Uterus (tissue), 4 donors: ENCODE measurements at places on chromosomes 5 and 9.
A peak's percentile ranks its signal among the peaks of the same experiment; 100 is the strongest.

DNA sequence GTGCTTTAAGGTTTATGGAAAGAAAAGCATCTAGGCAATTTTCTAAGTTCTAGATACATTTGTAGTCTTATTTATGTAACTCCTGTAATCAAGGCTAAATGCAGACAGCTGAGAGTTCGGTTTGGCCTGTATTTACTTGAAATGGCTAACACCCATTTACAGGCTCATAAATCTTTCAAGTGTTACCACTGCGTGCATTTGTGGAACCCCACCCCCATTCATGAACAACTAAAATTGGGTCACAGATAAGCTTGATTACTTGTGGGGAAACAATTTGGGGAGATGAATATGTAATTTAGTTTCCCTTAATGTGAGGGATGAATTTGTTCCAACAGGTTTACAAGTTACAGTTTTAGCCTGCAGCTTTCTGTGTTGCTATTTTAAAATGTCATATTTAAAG, 360.6 kb downstream of the ARRDC3 start:
- H3K4me1 ChIP-seq: no peaks in the 10 kb centered on the region
- H3K4me3 ChIP-seq: no peak overlapping the region
- no peaks in the 10 kb centered on the region for H3K27me3 ChIP-seq
- no peaks in the 10 kb centered on the region for H3K36me3 ChIP-seq
- DNase-seq: no peak

DNA sequence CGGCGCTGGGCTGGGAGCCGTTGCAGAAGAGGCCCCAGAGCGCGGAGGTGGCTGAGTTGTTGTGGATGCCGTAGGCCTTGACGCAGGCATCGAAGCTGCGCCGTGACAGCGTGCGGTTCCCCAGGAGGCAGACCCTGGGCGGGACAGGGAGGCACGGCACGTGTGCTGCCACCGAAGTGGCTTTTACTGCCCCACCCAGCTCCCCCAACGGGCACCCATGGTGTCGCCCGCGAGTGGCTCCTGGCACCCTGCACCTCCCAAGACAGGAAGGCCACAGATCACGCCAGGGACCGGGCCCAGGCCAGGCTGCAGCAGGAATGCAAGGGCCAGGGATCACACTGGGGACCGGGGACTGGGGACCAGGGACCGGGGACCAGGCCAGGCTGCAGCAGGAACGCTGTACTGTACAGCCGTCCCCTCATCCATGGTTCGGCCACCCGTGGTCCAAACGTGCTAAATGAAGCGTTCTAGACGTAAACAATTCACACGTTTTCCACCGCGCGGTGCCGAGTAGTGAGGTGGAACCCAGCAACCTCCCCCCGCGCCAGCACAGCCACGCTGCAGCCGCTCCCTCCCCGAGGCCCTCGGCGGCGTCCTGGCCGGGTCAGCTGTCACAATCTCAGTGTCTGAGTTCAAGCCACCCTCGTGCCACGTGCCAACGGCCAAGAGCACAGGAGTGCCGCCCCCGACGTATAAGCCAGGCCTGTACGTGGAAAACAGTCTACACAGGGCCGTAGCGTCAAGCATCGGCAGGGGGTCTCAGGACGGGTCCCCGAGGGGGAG, 27.8 kb downstream of the SLC12A7 start:
- no peak overlapping the region for H3K27ac ChIP-seq
- no peak for DNase-seq
- H3K27me3 ChIP-seq: no peaks in the 10 kb centered on the region
- H3K4me3 ChIP-seq: no peak overlapping the region
- H3K36me3 ChIP-seq: no peaks in the 10 kb centered on the region

DNA sequence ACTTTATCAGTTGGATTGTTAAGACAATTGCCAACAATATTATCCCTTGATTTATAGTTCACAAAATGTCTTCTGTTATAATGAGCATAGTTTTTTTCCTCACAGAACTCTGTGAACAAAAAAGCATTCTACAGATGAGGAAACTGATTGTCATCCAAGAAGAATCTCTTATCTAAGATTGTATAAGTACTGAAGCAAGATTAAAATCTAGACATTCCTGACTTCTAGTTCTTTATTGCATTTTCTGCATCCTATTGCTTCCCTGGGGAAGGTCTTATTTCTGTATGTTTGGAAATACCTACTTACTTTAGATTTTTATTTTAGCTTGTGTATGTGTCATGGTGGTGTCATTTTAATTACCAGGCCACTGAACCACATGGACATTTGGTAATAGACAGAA, 884.9 kb upstream of the WWC1 start:
- no peaks in the 10 kb centered on the region for H3K27me3 ChIP-seq
- H3K27ac ChIP-seq: no peak overlapping the region
- no peak for DNase-seq
- H3K4me1 ChIP-seq: no peaks in the 10 kb centered on the region
- H3K4me3 ChIP-seq: no peak overlapping the region

GRCh38 chr9:95516221-95516733, 494 bp downstream of the PTCH1 start:
- no peak for DNase-seq
- H3K4me3 ChIP-seq: peak overlapping the region; percentile 57
- H3K27ac ChIP-seq: peak overlapping the region; percentile 69
- no peaks in the 10 kb centered on the region for H3K4me1 ChIP-seq
- H3K36me3 ChIP-seq: no peaks in the 10 kb centered on the region

DNA sequence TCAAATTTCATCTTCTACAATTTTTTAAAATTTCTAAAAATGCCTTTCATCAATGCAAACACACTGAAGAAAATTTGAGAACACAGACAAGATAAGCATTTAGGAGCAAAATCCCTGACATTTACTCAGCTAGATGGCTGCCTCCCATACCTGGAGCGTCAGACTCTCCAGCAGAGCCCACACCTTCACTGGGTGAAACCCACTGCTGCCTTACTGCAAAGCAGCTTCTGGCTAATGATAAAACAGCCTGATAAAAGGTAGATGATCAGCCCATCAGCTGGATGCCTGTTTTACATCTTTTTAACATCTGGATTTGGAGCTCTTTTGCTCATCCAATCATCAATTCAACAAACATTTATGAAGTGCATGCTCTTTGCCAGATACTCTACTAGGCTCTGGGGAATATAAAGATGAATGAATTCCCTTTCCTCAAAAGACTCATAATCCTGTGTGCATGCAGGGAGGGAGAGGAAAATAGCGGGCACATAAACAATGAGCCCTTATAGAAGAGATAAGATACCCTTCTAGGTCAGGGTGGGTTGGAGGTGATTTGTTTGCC, 271.2 kb downstream of the SAXO1 start:
- no peaks in the 10 kb centered on the region for H3K27me3 ChIP-seq
- H3K4me1 ChIP-seq: no peaks in the 10 kb centered on the region
- no peak for DNase-seq
- no peak overlapping the region for H3K27ac ChIP-seq
- no peak overlapping the region for H3K4me3 ChIP-seq

- H3K36me3 ChIP-seq: no peaks in the 10 kb centered on the region
- H3K4me1 ChIP-seq: no peaks in the 10 kb centered on the region
- H3K27ac ChIP-seq: no peak overlapping the region
- DNase-seq: no peak
Observed at GRCh38 chr5:80116465-80116864, 81.3 kb downstream of the THBS4 start.

GRCh38 chr5:136075466-136075891, 46.7 kb downstream of the TGFBI start:
- H3K4me3 ChIP-seq: no peak overlapping the region
- H3K27ac ChIP-seq: no peak overlapping the region
- no peaks in the 10 kb centered on the region for H3K4me1 ChIP-seq
- no peaks in the 10 kb centered on the region for H3K27me3 ChIP-seq
- DNase-seq: no peak

GRCh38 chr5:136037001-136037705, 8.4 kb downstream of the TGFBI start:
- no peak for DNase-seq
- no peak overlapping the region for H3K4me3 ChIP-seq
- H3K27me3 ChIP-seq: no peaks in the 10 kb centered on the region
- H3K4me1 ChIP-seq: no peaks in the 10 kb centered on the region
- H3K36me3 ChIP-seq: no peaks in the 10 kb centered on the region

DNA sequence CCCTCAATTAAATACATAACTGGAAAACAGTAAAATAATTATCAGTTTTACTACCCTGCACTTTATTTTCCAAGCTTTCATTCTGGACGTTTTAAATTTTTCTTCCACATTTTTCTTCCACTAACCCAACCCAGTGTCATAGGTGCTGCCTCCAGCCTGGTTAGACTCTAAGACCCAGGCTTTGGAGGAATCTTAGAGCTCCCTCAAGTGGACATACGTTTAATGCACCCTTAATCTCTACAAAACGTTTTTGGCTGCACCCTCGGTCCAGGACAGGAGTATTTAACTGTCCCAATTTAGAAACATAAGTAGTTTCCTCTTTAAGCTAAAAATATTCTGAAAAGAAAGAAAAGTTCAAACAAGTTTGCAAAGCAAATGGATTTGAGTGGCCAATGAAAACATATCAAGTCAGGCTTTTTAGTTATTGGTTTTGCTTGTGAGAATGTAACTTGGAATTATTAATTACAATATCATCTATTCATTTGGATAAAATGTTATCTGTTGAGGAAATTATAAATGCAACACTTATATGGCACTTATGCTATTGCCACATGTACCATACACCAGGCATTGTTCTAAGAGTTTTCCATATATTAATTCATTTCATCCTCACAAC, 38.9 kb downstream of the CDH6 start:
- no peaks in the 10 kb centered on the region for H3K36me3 ChIP-seq
- no peaks in the 10 kb centered on the region for H3K4me1 ChIP-seq
- no peaks in the 10 kb centered on the region for H3K27me3 ChIP-seq
- no peak overlapping the region for H3K4me3 ChIP-seq
- H3K27ac ChIP-seq: no peak overlapping the region

DNA sequence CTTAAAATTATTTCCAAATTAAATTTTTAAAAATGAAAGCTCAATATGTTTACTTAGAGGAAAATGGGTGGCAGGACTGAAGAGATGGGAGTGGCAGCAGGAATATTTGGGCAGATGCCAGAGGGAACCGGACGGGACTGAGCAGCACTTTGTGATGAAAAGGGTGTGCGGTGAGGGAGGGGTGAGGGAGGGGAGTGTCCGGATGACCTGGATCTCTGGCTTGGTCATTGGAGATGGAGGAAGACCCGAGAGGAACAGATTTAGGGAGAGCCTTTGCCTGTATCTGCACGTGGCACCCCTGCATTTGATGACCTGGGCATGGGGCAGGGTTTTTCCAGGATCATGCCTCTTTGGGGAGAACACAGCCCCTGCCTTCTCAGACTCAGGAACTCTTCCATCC, 201.1 kb upstream of the MVB12B start:
- DNase-seq: no peak
- no peak overlapping the region for H3K4me3 ChIP-seq
- H3K4me1 ChIP-seq: no peaks in the 10 kb centered on the region
- H3K27me3 ChIP-seq: no peaks in the 10 kb centered on the region
- no peaks in the 10 kb centered on the region for H3K36me3 ChIP-seq

- peak overlapping the region; percentile 27 for H3K27ac ChIP-seq
- DNase-seq: no peak
- peaks cover 9% of the 10 kb centered on the region for H3K4me1 ChIP-seq
- H3K4me3 ChIP-seq: no peak overlapping the region
- H3K27me3 ChIP-seq: no peaks in the 10 kb centered on the region
Observed at GRCh38 chr5:154782812-154783592, 27.8 kb downstream of the LARP1 start.

DNA sequence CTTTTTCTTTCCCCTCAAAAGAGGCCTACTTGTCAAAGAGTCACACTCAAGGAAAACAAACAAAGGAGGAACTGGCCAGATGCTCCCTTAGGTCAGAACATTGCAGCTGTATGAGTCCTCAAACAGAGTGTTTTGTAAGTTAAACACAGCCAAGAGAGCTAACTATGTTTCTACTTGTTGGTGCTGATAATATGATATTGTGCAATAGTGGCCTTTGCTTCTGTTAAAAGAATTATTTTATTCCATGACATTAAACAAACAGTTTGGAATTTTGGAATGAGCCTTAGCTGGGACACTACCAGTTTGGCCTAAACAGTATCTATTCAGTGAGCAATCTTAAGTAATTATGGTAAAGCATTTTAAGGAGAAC, 56.0 kb upstream of the TPD52L3 start:
- H3K27ac ChIP-seq: peak overlapping the region; percentile 75
- no peaks in the 10 kb centered on the region for H3K27me3 ChIP-seq
- no peak overlapping the region for H3K4me3 ChIP-seq

GRCh38 chr9:82367016-82367415, 378.4 kb downstream of the SPATA31D1 start:
- H3K27me3 ChIP-seq: no peaks in the 10 kb centered on the region
- no peaks in the 10 kb centered on the region for H3K36me3 ChIP-seq
- no peak overlapping the region for H3K27ac ChIP-seq
- H3K4me1 ChIP-seq: no peaks in the 10 kb centered on the region
- H3K4me3 ChIP-seq: no peak overlapping the region

GRCh38 chr5:54443270-54443669, 12.2 kb upstream of the HSPB3 start:
- H3K27me3 ChIP-seq: no peaks in the 10 kb centered on the region
- peak; percentile 26 for DNase-seq
- no peaks in the 10 kb centered on the region for H3K4me1 ChIP-seq
- H3K4me3 ChIP-seq: no peak overlapping the region
- H3K27ac ChIP-seq: no peak overlapping the region
- no peaks in the 10 kb centered on the region for H3K36me3 ChIP-seq

DNA sequence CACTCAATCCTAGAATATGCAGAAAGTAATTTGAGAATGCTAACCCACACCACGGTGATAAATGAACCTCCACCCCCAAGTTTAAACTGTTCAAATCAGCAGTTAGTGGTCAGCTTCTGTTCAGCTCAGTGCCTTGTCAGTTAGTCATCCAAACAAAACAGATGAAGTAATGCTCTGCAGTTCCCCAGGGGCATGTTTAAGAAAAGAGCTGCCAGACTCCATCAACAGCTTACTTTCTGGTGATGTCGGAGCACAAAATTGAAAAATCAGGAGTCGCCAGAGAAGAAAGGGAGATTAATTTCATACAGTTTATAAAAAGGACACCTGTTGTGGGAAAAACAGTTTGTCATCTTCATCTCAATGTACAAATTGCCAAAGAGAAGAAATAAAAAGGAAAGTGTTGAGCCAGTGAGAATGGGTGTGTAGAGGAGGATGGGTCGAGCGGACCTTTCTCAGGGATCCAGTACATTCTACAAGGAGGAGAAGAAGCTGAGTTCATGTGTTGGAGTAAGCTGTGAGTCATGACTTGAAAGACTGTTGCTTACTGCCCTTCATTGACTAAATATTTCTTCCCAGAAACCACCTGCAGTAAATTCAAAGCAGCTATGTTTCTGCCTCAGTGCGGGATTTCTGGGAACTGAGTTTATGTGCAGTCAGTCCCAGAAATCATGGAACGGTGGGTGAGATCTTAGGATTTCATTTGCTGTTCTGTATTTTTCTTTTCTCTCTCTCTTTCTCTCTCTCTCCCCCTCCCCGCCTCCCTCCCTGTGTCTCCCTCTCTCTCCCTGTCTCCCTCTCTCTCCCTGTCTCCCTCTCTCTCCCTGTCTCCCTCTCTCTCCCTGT, 13.7 kb downstream of the TRIO start:
- peak overlapping the region; percentile 85 for H3K27ac ChIP-seq
- no peaks in the 10 kb centered on the region for H3K36me3 ChIP-seq
- peak; percentile 63 for DNase-seq
- peaks cover 32% of the 10 kb centered on the region for H3K4me1 ChIP-seq
- H3K27me3 ChIP-seq: no peaks in the 10 kb centered on the region
- H3K4me3 ChIP-seq: peak overlapping the region; percentile 14

- peak overlapping the region; percentile 48 for H3K27ac ChIP-seq
- DNase-seq: no peak
- no peak overlapping the region for H3K4me3 ChIP-seq
- H3K36me3 ChIP-seq: no peaks in the 10 kb centered on the region
- no peaks in the 10 kb centered on the region for H3K27me3 ChIP-seq
- no peaks in the 10 kb centered on the region for H3K4me1 ChIP-seq
Observed at GRCh38 chr5:68303754-68304420, 88.3 kb downstream of the PIK3R1 start.
